Stimulated activated CD4-positive, alpha-beta T cell treated with anti-CD3 and anti-CD28 coated beads, Interleukin-1b, Interleukin-23, amount 100 ng/mL, for 48 hours (primary cell): ENCODE measurements at places on chromosomes 13 and 19.

- DNase-seq: peak; percentile 56
Observed at GRCh38 chr19:34639491-34640085, 37.4 kb downstream of the SCGB2B2 start.

- no peak for DNase-seq
Observed at GRCh38 chr13:27820524-27821482, 28.5 kb downstream of the GSX1 start.

- DNase-seq: no peak
Observed at GRCh38 chr13:42007844-42008243, 40.6 kb upstream of the DGKH start.

GRCh38 chr19:40907968-40908735 lies 26.1 kb upstream of the CYP2A7 start:
- peak; percentile 62 for DNase-seq
